Aorta (tissue), 5 donors: ENCODE measurements at places on chromosomes 7 and 10.

DNA sequence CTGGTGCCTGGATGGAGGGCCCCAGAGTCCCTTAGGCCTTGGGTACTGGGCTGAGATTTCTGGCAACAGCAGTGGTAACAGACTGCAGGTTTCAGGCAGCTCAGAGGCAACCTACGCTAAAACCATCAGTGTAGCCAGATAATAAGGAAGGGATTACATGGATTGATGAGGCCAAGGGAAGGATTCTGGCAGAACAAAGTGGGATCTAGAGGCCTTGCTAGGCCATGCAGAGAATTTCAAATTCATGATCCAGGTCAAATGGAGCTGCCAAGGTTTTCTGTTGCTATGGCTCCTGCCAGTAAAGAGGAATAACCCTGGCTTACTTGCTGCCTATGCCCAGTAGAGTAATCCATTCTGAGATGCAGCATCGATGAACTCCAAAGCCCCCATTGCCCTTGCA, 445.7 kb downstream of the ADRA2A start:
- DNase-seq: no peak

- DNase-seq: no peak
These were observed 19.1 kb downstream of the RPP38 start for GRCh38 chr10:15116225-15116624.

- no peak for DNase-seq
These were observed 6.4 kb downstream of the ACTA2 start for GRCh38 chr10:88946200-88946599.

GRCh38 chr7:71769326-71769725, 637.4 kb downstream of the GALNT17 start:
- DNase-seq: no peak

GRCh38 chr7:158245724-158246041, 341.9 kb downstream of the PTPRN2 start:
- DNase-seq: peak; percentile 40
